ENCODE measurements at places on chromosomes 3 and 15. TPM values are rescaled to one million over a fixed set of nuclear protein-coding genes. Genes with fewer than 3 reads are reported as not detected.
A peak's percentile ranks its signal among the peaks of the same experiment; 100 is the strongest.

- DNase-seq, result no peak
Observed at GRCh38 chr3:46429250-46429649, 22.2 kb downstream of the CCRL2 start.

DNA sequence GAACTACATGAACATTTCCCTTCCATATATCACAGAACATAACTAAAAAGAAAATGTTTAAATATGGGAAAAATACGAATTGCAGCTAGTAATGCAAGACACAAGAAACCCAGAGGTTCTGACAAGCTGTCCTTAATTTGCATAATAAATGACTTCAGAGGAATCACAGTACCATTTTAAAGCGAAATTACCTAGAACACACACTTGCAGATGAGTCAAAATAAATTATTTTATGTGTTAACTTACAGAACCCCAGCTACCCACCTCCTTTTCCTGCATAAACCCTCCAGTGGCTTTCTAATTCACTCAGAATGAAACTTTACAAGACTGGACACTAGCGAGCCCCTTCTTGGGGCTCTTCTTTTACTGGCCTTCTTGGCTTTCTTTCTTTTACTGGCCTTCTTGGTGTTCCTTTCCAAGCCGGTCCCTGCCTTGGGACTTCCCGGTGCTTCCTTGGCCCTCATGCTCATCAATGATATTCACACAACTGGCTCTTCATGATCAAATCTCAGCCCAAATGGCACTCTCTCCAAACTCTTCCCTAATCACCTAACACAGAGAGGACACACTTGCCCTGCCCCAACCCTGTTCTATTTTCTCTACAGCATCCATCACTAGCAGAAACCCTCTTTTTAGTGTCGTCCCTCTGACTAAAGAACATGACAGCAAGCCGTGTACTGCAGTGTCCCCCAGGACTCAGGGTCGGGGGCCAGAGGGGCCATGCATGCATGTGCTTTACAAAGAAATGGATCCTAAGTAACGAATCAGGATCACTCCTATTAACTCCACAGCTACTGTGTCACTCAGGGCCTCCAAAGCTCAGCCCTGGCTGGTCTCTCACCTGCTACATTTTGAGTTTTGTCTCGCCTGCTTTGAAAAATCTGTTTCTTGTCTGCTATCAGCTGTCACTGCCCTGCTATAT is 4.8 kb downstream of the CHSY1 start:
- no peak for DNase-seq

DNA sequence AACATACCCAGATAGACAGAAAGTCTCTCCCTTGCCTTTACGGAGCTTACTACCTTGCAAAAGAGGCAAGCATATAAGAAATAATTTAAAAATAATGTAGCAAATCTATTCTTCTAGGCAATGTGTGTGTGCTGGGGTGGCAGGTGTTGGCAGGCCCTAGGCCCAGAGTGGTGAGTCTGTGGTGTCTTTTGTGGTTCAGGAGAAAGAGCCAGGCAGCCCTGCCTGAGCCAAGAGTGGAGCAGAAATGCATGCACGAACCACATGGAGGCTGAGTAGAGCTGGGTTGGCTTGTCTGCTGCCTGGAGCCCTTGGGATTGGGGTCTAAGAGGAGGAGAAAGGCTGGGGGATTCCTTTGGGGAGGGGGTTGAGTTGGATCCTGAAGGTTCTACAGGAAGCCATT is 70.2 kb upstream of the MYZAP start:
- no peak for DNase-seq

The COL8A1 gene
- polyA plus RNA-seq, result not detected

GRCh38 chr3:159872374-159873109 is 116.1 kb upstream of the IL12A start:
- peak; percentile 84 for DNase-seq

GRCh38 chr3:195366200-195366925 is 76.5 kb downstream of the ACAP2 start:
- DNase-seq, result no peak

- DNase-seq, result no peak
Observed at GRCh38 chr15:68488966-68489365, 57.0 kb upstream of the ITGA11 start.

DNA sequence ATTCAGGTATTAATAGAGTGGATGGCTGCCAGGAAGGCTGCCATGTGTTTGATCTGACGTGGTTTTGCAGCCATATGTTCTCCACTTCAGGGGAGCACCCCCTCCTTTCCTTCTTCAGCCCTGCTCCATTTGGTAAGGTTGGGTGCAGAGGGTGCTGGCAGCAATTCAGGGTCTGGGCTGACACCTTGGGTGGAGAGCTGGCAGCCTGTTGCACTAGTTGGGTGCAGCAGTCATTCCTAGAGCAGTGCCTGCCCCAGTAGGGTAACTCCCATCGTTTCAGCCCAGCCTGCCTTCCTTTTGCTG is 1.5 kb downstream of the TYRO3 start:
- DNase-seq, result no peak

The SPTSSB gene
- polyA plus RNA-seq, result 0.07 TPM

The ATP13A5 gene
- not detected for polyA plus RNA-seq

The LARP6 gene
- polyA plus RNA-seq, result 47.3 TPM

The RUBCN gene
- 5.7 TPM for polyA plus RNA-seq

The RARB gene
- polyA plus RNA-seq, result 24.5 TPM

DNA sequence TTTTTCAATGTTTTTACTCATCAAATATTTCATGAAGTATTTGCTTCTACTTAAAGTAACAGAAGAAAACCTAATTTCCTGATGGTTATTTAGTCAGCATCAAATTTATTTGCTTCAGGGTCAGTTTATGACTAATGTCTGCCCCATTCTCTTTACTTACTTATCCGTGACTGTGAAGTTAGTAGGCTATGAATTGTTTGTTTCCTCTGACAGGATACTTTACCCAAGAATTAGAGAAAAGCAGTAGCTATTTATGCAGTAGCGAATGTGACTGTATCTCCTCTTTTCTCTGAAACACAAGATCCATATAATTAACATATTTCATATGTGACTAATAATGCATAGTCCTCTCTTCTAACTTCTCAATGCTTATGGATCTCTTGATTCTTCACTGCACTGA is 329.9 kb upstream of the ROBO1 start:
- DNase-seq, result no peak

- no peak for DNase-seq
Observed at GRCh38 chr3:185741586-185741985, 83.3 kb downstream of the IGF2BP2 start.

The TRPM7 gene
- 25.7 TPM for polyA plus RNA-seq

DNA sequence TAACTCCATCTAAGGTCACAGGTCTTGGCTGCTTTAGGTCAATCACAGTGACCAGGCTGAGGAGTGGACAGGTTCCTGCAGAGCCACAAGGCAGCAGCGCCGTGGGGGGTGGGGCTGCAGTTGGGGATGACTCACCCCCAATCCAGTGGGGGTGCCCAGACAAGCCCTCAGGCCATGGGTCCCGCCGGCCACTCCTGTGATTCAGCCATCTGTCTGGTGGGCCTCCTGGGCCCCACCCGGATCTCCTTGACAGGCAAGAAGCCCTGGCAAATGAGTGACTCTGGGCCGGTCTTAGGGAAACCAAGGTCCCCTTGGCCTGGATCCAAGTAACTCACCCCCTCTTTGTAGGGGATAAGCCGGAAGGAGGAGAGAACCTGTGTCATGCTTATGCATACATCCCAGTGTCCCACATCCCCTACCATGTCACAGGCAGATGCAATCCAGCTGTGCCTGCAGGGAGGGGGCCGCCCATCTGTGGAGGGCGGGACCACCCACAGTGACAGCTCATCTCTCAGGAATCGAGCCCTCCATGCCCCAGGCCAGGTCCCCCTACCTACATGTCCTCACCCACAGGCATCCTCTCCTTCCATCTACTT is 495 bp upstream of the COL7A1 start:
- DNase-seq, result peak; percentile 90

GRCh38 chr3:123521179-123521969 is 63.5 kb downstream of the HACD2 start:
- no peak for DNase-seq

- DNase-seq, result no peak
Observed at GRCh38 chr3:173711619-173712018, 314.1 kb downstream of the NLGN1 start.

GRCh38 chr15:58080398-58080797 is 14.9 kb upstream of the ALDH1A2 start:
- DNase-seq, result no peak

- DNase-seq, result no peak
Observed at GRCh38 chr15:68268405-68268804, 9.1 kb upstream of the FEM1B start.

- DNase-seq, result no peak
Observed at GRCh38 chr15:90000186-90001001, 730 bp upstream of the ZNF710 start.

GRCh38 chr15:70091726-70092463 is 5.8 kb downstream of the TLE3 start:
- no peak for DNase-seq

DNA sequence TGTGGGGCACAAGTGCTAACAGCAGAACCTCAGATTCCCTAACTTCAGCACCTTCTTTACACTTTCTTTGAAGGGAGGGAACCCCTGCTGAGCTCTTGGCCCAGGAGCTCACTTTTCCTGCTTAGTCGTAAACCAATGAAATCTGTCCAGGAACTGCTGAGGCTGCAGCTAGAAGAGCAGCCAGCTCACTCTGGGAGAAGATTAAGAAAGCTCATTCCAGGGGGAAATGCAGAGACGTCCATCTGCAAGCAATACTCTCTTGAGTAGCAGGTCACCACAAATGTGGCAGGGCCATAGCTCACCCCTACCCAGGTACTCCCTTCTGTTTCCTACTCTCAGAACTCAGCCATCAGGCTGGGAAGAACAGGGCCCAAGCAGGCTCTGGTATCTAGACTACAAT is 103.3 kb downstream of the WDR76 start:
- DNase-seq, result no peak

DNA sequence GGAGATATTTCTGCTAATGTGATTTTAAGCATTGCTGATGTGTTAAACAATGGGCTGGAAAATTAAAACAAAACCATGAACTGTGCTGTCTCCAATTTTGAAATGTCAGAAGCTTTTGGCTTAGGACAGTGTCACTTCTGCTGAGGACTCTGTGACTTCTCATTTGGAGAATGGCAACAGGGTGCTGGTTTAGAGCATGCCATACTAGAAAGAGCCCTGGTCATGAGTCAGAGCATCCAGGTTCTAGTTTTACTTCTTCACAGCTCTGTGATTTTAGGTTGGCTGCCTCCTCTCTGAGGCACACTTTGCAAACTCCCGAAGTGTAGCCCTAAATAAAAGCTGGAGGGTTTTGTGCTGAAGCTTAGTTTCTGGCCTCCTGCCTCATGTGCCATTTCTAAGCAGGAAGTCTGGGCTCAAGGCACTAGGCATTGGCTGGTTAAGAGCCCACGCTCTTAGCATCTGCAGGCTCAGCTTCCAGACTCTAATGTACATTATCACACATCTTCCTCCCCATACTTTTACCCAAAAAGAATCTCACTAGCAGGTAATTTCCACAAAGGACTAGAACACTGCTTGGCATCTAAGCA is 193.8 kb downstream of the CNTN3 start:
- DNase-seq, result no peak

The HYAL3 gene
- polyA plus RNA-seq, result 5.0 TPM

DNA sequence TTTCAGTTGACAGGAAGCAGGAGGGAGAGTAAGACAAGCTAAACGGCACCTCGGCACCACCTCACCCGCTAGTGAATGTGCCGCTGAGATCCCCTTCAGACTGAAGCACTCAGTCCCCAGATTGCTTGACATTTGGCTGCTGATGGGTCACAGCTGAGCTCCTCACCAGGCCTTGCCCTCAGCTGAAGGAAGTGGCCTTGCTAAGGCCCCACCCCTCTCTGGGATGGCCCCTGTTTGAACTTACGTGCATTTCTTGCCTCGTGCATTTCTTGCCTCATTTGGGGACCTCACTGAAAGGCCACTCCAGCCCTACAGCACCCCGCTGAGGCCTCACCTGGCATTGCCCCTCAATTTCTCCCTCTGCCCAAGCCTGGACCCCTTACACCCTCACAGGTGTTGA is 39.8 kb downstream of the EOGT start:
- no peak for DNase-seq

The GOLGA8R gene
- polyA plus RNA-seq, result 0.56 TPM

DNA sequence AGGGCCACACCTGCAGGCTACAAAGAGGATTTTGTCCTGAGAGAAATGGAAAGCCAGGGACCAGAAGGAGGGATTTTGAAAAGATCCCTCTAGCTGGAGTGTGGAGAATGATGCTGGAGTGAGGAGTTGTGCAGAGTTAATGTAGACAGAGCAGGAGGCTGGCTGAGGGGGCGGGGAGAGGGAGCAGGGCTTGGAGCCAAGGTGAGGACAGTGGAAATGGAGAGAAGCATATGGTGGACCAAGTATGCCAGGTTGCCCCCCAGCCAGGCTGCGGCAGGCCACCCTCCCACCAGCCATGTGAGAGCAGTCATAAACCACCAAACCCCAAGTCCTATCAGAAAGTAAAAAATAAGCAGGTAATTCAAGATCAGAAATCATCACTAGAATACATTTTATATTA is 14.7 kb downstream of the RARRES1 start:
- DNase-seq, result no peak

The PPM1L gene
- 0.27 TPM for polyA plus RNA-seq

GRCh38 chr3:4350789-4351163 is 47.6 kb downstream of the SETMAR start:
- peak; percentile 76 for DNase-seq

The SYNPR gene
- polyA plus RNA-seq, result not detected
